ENCODE measurements at places on chromosomes 6 and 20.

GRCh38 chr20:24585796-24586522 lies 116.5 kb downstream of the SYNDIG1 start:
- no peak for DNase-seq

GRCh38 chr6:161257793-161258457 lies 15.9 kb downstream of the AGPAT4 start:
- no peak for DNase-seq

GRCh38 chr6:75368864-75369402 lies 84.3 kb upstream of the TMEM30A start:
- no peak for DNase-seq

- no peak for DNase-seq
Observed at GRCh38 chr6:50842861-50843384, 24.3 kb downstream of the TFAP2B start.

DNA sequence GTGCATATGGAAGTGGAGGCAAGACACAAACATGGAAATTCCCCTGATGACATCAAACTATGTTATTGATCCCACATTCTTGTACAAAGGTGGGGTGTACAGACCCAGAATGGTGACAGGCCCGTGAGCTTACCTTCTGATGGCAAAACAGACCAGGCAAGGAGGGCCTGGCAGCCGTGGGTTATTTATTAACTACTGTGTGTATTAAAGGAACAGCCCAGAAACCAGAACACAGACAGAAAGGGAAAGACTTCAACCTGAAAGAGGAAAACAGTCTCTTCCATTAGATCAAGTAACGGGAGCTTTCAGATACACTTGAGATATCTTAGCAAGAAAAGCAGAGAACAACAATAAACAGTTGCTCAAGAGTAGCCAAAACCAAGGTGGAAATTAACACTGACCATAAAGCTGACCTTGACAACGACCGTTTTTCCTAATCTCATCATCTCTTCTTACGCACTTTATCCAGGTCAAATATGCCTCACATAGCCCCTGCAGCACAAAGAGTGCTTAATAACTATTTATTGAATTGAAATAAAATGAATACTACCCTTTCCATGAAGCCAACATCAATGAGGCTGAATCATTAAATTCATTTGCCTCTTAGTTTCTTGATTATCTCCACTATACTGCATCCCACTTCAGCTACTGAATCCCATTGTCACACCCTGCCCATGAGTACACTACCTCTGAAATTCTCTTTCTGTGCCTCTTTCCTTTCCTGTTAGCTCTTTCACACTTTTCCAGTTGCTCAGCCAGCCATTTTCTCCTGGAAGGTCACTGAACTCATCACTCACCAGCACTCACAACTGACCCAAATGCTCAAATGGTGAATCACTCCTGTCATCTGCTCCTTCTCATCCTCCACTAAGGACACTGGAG lies 67.4 kb downstream of the MOXD1 start:
- no peak for DNase-seq

DNA sequence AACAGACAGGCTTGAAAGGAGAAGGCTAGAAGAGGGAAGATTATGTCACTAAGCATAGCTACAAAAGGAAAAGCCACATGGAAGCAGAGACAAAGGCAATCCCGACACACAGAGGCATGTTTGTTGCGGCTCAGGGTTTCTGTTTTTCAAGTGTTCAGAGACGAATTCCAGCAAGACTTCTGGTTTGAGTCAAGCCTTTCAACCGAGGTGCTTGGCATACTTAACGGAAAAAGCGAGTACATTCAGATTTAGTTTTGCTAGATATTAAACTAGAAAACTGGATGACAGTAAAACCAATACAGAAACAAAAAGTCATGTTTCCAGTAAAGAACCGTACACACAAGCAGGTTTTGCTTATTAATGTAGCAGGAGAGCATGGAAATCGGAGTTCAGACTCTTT lies 27.2 kb downstream of the MCUR1 start:
- DNase-seq: no peak

DNA sequence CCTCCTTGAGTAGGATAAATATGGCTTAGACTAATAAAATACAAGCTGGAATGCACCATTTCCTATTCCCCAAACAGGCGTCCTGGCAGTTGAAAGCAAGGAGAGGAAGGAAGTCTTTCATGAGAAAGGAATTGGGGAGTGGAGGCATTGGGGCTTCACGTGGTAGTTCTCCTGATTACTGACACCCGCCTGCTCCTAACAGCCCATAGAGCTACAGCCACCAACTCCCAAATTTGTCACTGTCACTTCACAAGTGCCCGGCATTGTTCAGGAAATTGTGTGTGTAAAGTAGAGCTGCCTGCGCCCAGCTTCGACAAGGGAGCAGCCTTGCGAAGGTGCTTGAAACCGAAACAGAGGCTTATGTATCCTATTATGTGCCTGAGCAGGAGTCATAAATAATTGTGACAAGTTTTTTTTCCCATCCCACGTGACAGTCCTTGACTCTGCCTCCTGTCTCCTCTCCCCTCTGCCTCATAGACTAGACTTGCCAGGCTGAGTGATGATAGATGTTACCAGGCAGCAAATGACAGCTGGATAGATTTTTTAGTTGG lies 301.7 kb upstream of the ZFP64 start:
- no peak for DNase-seq

GRCh38 chr6:111173946-111174345 lies 86.6 kb downstream of the SLC16A10 start:
- no peak for DNase-seq

DNA sequence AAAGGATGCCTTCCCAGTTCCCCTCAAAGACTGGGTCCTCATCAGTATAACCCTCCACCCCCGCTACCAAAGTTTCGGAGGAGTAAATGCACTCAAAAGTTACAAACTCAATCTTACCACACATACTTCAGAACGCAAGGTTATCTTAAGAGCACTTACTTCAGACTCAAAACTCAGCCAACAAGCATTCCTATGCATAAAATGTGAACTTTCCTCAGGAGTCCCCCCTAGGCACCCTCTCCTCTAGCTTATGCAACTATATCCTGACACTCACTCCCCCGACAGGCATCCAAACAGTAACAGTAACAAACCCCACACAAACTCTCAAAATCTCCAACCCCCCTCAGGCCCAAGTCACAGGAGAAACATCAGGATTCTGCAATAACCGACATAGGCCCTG lies 11.1 kb upstream of the ADTRP start:
- DNase-seq: no peak

- DNase-seq: no peak
Observed at GRCh38 chr6:30981942-30982772, 1.4 kb upstream of the MUC21 start.

DNA sequence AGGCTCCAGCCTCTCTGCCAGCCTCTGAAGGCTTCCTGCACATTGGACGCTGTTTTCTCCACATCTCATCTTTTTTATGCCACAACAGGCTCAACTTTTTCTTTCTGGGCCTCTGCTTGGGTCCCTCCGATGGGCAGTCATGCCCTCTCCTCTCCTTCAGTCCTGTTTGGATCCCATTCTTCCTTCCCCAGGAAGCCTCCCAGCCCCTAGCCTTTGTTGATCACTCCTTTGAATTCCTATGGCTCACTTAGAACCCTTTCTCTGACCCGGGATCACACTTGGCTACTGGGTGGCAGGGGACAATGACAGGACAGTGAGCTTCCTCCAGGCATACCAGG lies 4.5 kb downstream of the SLA2 start:
- DNase-seq: no peak

DNA sequence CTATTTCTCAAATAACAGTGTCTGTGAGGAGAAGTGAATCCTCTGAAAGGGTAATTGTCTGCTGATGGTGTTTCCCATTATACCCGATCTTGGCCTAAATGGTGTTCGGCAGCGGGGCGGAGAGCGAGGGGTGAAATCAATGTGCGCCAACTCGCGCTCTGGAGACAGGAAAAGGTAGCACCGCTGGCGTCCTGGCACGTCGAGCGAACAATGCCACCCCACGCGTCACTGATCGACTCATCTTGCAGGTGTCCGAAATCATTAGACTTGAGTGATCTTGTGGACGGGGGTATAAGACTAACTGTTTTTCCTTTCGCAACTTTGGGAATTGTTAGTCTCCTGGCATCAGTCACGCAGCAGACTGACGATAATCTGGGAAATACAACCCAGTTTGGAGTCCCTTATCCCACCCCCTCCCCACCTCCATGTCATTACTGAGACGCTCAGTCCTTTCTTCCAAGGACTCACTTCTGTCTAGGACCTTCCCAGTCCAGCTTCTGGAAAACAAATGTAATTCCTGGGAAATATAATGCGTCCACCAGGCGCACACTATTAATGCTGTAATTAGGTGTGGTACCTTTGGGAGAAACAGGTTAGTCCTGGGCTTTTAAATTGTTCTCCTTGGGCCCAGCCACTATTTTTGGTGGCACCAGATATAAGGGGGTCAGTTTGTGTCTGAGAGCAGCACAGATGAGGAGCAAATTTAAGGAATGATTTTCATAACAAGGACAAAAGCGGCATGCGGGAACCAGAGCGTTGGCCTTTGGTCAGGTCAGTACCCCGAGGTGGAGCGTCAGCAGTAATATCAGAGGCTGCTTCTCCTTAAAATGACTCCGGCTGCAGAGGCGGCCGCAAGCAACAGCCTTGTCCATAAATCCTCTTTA lies 2.3 kb downstream of the LINC00237 start:
- DNase-seq: no peak

GRCh38 chr6:136922685-136923006 lies 545 bp downstream of the SLC35D3 start:
- DNase-seq: no peak

GRCh38 chr6:25297039-25297441 lies 17.9 kb downstream of the CARMIL1 start:
- no peak for DNase-seq

DNA sequence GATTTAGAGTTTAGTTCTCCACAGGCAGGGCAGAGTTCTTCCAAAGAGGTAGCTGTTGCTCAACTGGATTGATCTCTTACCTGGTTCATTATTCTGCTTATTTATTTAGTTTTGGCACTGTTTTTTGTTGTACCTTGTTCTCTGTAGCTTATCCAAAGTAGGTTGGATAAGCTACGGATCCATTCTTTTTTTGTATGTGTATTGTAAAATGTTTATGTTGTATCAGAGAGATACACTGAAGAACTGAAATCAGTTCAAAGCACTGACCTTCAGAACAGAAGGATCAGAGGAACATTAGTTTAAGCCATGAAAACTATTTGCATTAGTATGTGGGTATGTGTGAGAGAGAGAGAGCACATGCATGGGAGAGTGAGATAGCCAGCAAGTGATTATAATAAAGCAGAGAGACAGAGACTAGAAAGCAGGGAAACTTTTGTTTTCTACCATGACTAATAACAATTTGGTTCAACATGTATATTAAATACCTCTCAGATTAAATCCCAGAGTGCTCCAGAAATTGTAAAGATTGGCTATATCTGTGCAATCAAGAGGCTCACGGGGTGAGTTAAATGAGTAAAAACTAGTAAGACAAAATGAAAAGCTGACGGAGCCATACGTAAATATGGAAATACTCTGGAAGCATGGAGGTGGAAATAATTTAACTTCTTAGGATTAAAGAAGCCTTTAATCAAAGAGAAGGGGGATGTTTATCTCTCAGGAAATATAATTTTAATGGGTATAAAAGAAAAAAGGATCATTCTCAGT lies 40.2 kb downstream of the ITCH start:
- DNase-seq: no peak

DNA sequence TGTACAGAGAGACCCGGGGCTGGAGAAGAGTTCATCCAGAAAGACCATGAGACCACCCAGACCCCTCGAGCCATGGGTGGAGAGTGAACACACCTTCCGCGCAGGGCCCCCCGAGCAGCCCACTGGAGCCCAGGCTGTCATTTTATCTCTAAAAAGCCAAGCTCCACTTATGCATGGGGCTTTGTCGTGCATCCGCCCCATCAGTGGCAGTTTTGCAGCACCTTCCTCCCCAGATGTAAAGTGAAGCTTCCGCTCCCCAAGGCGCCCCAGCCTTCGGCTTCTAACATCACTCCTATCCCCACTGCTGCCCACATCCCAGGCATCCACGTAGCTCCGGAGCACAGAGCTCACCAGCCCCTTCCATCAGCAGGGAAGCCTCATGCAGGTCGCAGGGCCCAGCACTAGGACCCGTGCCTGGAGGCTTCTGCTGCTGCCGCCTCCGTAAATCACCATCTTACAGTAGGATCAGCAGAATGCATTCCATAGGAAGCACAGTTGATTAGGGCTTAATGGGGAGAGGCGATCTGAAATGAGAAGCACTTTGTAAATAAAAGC lies 301.1 kb downstream of the TAF4 start:
- no peak for DNase-seq

GRCh38 chr6:29500594-29500993 lies 12.8 kb upstream of the MAS1L start:
- DNase-seq: no peak
